ENCODE measurements at places on chromosomes 4 and X.

DNA sequence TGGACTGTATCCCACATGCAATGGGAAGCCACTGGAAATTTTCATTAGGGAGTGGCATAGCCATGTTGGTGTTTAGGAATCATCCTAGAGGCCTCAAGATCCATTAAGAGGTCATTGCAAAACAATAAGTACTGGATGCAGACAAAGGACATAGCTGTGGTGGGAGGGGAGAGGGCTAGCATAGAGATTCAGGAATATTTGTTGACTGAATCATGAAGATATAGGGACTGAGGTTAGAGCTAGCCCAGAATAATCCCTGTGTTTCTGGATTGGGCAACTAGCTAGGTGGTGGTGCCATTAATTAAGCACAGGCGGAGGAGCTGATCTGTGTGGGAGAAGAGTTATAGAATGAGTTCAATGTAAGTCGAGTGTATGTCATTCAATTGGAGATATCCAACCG is 135.0 kb downstream of the RAB28 start:
- no peak for DNase-seq

DNA sequence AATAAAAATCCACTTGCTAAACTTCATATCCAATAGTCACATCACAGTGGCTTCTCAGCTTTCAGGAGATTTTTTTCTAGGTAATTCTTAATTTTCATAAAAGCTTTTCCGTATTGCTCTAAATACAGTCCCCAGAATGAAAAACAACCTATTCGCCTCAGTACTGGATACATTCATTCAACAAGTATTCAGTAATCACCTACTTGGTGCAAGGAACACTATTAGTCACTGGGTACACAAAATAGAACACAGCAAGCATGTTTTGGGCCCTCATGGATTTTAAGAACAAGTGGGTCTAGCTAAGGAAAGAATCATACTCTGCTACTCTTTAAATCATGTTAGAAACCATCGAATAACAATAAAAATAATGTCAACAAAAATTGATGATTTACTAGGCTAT is 2.8 kb upstream of the BEX3 start:
- no peak for DNase-seq

DNA sequence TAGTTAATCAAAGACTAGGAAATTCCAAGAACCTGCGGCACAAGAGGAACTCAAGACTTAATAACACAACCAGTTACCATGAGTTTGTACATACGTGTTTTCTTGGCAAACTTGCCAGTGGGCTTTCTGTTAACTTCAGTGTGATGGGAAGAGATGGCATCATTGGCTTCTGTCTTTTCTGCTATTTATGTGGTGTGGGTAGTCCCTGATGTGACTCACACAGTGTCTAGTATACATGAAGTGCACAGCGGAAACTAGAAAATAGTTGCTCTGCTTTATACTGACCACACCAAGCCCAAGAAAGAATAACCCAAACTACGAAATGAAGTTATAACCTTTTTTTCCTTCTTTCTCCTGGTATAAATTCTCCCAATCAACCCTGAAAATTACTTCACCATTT is 24.5 kb downstream of the DAPP1 start:
- no peak for DNase-seq

GRCh38 chr4:32031026-32031425 is 1310.9 kb downstream of the PCDH7 start:
- DNase-seq: peak; percentile 39

DNA sequence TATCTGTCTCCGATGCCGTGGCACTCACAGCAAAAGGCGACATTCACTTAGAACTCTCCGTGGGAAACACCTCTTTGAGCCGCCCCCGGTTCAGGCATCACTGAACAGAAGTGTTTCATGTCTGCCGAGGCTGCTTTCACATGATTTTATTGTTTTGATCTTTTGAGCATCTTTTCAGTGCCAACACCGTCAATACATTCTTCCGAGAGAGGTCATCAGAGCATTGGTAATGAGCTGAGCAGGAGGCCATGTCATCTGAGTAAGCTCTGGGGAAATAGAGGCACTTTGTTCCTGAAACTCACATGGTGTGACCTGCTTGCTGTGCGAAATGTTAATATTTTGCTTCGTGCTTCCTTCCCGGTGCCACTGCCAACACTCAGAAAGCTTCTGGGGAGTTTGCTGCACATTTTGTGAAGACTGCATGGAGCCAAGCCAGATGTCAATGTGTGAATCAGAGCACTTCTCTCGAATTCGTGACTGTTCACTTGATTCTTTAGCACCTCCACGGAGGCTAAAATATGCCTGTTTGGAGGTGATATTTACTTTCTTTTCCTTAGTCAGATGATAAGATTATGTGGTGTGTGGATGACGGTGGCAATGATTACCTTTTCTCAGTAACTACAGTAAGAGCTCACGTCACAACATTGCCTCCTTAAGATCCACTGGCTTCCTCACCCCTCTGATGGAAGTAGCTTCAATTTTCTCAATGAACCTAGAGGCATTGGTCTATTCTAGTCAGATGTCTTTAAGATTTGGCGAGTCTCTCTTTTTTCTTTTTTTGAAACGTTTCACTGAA is 222.3 kb upstream of the HS3ST1 start:
- DNase-seq: peak; percentile 62

DNA sequence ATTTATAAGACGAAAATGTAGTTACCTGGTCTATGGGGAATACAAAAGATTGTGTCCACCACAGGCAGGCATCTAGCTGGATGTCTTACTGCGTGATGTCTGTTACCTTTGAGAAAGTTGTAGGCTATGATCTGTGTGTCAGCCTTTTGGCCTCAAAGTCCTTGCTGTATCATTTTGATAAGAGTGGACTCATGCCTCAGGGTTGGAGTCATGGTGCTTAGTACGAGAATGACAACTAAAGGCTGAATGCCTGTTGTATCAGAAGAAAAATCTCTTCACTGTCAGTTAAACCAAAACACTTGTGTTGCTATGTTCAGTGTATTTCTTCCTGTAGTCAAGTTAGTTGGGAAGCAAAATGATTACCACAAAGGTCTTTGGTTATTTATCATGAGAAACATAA is 226.2 kb downstream of the ARHGAP10 start:
- DNase-seq: no peak

DNA sequence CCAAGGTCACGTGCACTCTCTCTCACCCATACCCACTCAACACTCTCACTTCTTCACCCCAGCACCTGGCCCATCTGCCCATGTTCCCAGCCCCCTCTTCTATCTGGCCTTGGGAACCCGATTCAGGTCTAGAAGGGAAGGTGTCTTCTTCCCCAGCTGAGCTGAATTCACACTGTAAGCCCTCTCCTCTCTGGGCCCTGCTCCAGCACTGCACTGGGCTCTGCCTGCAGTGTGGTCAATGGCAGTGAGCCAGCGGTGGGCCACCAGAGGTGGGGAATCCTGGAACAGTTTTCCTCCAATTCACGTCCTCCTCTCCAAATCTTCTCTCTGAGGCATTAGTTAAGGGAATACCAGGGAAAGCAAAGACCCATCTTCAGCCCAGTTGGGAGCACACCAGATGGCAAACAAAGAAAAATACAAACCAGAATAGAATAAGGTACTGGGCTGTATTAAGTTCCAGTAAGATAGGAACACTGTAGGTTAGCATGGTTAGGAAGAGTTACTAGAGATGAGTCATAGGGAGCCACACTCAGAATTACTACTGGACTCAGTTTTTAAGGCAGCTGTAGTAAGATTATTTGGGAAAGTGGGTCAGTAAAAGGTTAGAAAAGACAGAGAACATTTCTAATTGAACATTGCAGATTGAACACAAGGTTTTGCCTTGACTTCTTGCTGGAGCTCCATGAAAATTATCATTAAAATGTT is 5.0 kb downstream of the AWAT2 start:
- DNase-seq: no peak

DNA sequence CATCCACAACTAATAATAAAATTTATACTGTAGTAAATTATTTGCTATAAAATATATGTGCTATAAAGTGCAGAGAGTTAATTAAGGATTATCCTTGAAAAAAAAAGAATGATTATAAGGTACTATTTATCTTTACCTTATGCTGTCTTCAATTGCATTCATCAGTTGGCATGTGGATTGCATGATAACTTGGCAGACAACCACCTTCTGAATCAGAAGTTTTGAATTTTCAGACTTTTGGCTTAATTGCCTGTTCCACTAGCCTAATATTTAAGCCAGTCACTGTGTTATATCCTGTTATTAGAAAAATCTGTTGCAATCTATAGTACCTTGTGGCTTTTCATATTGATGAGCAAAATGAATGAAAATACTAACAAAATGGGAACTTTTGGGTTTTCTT is 1040.3 kb upstream of the PCDH10 start:
- no peak for DNase-seq

DNA sequence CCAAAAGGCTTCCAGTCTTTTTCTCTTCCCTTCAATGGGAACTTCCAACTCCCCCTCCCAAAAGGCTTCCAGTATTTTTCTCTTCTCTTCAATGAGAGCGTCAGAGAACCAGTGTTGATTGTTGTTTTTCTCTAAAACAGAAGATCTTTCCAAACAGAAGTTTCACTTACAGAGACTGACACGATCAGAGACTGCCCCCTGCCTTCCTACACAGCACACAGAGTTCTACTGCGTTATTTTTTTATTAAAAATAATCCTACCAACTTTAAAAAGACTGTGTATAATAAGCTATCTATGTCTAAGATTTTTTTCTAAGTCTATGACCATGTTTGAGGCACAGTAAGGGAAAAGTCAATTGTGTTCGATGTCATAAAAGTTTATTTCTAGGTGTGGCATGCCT is 3.5 kb upstream of the HTR2C start:
- DNase-seq: no peak

DNA sequence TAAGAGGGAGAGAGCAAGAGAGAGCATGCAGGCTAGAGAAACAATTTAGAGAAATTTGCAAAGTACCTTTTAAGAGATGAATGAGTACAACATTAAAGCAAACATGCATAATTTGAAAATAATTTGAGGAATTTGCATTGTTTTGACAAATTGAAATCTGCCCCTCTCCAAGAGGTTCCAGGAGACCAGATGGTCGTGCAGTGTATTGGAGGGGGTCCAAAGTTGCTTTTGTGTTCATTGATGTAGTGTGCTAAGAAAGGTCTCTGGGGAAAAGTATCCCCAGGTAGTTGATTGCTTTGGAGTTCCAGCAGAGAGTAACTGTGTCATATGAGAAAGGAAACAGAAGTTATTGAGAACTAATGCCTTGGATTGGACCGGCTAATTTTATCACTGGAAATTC is 635.0 kb upstream of the TENM3 start:
- no peak for DNase-seq

GRCh38 chr4:137274404-137274803 is 257.9 kb downstream of the PCDH18 start:
- DNase-seq: no peak

DNA sequence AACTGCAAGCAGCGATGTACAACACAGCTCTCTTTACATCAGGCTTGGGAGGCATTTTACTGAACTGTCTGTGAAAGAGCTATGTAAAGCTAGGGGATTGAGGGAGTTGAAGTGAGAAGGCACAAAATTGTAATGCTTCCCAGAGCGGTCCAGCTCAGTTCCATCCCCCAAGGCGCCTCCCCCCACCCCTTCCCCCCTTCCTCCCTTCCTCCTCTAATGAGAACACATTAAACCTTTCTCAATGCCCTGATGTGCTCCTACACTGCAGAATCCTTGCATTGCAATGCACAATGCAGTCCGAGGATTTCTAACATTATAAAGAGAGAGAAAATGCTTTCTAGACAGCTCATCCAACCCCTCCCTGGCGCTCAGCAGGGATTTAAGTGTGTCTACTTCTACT is 73.9 kb downstream of the CXXC4 start:
- no peak for DNase-seq

- no peak for DNase-seq
These were observed 763.5 kb upstream of the FRG1 start for GRCh38 chr4:189177130-189177529.

DNA sequence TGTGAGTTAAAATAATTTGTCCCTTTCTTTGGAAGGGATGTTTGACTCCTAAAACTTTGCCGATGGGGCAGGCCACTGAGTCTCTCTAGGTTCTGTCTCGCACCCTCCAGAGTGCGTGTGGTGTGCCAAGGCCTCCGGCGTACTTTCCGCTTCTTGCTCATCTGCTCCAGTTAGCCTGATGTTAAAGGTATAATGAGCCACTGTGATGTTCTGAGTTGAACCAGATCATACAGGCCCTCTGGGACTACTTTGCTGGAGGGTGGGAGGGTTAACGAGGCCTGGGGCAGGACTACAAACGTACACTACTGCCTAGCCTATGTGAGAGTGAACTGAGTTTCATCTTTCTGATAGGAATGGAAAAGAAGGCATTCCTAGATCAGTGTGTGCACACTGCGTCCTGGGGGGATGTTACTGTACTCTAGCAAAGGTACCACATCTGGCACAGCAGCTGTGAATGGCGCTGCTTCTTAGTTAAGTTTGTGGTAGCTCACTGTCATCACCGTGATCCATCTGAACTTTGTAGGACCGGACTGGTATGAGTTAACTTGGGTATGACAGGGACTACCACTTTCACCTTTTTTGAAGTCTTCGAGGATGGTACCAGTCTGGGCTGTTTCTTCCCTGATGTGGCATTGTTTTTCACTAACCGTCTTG is 60.2 kb downstream of the RGS12 start:
- DNase-seq: no peak

DNA sequence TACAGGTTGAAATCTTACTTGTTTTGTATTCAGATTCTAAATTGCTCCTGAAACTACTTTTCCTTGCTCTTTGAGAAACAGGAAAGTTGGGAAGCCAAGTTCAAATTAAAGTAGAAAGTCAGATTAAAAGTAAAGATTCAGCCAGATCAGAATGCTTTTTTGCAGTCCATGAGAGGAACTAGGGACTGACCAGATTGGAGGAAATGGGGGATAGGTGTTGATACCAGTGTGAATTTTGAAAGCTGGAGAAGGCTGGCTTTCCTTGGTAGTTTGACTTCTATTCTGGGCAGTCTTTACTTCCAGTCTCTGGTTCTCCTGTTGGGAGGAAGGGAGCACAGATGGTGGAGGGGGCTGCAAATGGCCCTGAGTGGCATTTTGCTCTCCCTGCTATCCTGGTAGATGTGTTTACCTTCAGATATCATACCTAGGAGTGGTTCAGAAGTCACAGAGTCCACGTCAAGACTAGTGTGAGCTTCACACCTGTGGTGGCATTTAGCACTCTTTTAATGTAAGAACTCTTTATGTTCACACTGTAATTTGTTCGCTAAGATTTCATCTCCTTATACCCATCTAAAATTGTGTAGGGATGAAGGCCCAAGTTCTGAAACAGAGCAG is 68.8 kb downstream of the FNIP2 start:
- DNase-seq: no peak

DNA sequence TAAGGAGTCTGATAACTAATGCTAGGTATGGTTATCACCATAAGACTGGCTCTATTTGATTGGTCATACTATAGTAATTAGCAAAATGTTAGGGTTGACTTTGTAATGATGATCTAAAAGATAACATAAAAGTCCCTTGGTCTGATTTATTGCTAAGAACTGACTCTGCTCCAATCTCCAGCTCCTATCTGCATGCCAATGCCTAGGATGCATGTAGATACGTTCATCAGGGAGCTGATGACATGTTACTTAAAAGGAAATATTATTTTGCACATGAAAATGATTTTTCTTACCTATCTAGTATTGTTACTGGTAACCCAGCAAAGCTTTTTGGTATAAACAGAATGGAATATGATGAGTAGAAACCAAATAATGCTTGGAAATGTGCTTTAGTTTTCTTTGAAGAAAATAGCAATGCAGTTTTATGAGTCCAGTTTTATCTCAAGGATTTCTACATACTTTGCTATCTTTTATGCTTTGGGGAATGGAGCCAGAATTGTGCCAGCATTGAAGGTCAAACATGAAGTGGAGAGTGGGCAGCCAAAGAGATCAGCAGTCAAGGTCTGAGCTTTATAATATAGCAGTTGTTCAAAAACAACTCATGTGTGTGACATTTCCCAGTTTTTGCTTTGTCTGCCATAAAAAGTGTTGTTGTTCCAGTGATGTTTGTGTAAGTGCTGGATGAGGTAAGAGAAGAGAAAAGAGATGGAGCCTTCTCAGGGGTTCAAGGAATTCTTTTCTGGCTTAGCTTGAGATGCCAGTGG is 121.0 kb downstream of the ARHGAP24 start:
- no peak for DNase-seq
